Stimulated activated CD4-positive, alpha-beta T cell treated with anti-CD3 and anti-CD28 coated beads, Interleukin-1b, Interleukin-23, amount 100 ng/mL, for 1 hour (primary cell): ENCODE measurements at places on chromosomes 11 and 22.

DNA sequence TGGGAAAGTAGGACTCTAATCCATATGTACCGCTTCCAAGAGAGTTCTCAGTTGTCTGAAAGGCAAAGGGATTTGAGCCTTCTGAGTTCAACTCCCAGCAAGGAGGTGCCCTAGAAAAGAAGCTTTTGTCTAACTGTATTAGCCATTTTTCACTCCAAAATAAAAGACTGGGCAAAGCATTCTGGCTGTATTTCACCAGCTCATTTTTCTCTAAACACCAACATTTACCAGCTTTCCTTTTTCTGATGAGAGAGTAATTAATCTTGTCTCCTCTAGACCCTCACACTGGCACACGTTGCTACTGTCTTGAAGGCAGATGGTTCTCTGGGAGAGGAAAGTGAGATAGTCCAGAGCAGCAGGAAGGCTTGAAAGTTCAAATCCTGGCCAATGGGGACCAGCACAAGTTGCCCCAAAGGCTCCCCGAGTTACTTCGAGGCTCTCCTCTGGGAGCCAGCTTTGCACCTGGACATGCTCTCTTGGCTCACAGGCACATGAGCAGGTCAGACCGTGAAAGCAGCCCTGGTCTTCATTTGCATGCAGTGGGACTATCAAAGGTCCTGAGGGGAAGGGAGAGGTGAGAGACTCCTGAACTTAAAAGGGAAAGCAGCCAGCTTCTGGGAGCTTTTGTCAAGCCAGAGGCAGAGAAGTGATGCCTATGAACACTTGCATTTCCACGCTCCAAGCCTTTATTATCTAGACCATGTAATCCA, 100.0 kb downstream of the NTM start:
- no peak for DNase-seq

GRCh38 chr11:116879800-116880625, 42.6 kb upstream of the APOA1 start:
- no peak for DNase-seq

- no peak for DNase-seq
Observed at GRCh38 chr22:24265734-24266133, 4.9 kb upstream of the SPECC1L start.

GRCh38 chr11:34564807-34565241, 51.2 kb upstream of the ELF5 start:
- DNase-seq, result no peak

- no peak for DNase-seq
Observed at GRCh38 chr11:1193326-1194230, 29.3 kb upstream of the MUC5B start.

DNA sequence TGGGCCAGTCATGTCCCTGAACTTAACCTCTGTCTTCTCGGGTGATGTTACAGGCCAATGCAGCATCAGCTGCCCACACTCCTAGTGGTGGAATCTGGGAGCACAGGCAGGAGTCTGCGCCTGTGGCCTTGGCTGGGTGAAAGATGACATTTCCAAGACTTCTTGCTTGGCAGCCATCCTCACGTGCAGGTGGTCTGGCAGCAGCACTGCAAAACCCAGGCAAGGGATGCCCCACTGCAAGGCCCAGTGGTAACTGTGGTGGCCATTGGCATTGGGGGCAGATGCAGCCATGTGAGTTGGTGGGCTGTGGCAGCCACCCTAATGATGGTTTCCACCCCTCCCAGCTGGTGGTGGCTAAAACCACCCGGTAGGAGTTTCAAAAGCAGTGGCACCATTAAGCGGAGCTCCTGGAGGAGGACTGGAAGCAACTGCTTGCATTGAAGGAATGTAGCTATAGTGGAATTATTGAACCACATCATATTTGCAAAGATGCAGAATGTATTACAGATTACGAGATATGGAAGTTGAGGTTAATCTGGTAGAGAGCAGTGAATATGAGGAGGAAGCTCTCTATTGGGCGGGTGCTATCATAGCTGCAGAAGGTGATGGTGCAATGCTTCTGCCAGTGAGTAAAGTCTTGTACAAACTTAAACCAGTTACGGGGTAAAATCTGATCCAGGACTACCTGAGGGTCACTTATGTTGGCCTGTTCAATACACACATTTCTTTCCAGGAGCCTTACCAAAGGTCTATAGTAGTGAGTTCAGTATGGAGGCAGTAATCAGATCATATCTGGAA, 120.7 kb upstream of the TOP3B start:
- no peak for DNase-seq

DNA sequence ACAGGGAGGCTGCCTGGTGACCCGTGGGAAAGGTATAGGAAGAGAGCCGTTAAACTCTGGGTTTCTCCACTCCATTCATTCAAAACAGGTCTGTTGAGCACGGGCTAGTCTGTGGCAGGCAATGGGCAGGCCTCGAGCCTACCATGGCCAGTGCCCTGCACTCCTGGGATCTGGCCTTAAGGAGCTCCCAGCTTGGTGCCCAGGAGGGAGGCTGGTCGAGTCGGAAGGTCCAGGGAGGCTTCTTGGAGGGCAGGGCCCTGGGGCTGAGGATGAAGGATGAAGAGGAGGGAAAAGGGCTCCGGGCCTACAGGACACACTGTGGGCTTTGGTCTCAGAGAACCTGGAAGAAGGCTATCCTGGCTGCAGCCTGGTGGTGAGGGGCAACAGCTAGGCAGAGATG, 41.9 kb upstream of the MN1 start:
- DNase-seq, result no peak

- DNase-seq, result no peak
Observed at GRCh38 chr22:50628543-50629134, 687 bp upstream of the ARSA start.

DNA sequence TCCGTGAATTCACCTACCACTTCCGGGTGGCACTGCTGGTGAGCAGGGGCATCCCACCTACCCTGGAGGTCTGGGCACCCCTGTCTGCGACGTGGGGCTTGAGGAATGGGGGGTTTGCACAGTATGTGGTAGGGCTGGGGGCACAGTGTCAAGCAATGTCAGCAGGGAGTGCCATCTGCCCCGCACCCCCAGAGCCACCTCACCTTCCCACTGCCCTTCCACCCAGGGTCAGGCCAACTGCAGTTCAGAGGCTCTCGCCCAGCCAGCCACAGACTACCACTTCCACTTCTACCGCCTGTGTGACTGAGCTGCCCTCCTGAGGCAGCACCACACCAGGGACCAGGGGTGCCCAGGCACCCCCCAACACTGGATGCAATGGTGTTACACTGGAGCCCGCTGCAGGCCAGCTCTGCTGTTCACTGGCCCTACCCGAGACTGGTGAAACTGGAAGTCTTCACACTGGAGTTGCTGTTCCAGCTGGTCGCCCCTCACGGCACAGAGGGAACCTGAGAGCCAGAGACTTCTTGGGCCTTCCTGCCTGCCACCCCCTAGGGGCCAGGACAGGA, 6.5 kb downstream of the TMEM258 start:
- no peak for DNase-seq

DNA sequence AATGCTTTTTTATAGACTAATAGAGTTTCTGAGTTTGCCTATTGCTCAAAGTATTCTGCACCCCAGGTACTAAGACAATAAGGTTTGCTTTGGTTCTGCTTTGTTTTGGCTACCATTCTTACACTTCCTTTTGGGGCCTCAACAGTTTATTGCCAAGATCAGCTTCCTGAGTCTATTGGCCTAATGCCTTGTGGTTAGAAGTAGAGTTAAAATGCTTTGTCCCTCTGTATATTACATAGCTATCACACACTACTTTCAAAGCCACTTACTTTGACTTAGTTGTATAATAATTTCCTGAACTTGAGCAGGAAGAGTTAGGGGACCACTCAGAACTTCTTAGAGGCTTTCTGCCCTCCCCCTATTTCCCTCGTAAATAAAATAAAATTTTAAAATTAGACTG, 96.5 kb downstream of the DLG2 start:
- no peak for DNase-seq
